ENCODE measurements at places on chromosomes 5 and 9.

DNA sequence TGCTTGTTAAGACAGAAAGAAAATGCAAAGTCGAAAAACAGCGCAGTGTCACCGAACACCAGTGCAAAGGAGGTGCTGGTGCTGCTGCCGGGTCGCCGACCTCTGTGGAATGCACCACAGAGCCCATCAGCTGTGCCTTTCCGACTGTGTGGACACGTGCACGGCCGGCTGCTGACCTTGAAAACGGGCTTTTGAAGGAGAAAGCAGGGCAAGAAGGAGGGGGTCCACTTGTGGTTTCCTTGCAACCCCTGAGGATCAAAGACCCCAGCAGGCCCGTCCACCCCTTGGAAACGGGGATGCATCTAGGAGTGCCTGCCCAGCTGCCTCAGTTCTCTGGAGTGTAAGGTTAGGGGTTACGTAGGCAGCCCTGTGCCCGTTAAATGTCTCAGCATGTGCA lies 6.2 kb upstream of the OLFM1 start:
- no peak for DNase-seq

DNA sequence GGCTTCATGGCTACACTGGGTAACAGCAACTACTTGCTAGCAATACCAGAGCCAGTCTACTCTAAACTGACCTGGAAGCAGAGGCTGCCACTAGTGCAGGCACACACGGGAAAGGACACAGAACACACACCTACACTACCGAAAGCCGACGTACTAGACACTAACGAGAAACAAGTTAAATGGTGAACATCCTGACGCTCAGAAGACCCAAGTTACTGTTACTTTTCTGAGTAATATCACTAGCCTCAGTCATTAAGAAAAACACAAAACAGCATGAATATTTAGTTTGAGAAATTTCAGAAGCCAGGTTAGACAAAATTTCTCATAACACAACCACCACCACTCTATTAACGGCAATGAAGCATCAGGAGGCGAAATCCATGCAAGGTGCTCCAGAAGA lies 44.5 kb downstream of the CAMSAP1 start:
- no peak for DNase-seq

DNA sequence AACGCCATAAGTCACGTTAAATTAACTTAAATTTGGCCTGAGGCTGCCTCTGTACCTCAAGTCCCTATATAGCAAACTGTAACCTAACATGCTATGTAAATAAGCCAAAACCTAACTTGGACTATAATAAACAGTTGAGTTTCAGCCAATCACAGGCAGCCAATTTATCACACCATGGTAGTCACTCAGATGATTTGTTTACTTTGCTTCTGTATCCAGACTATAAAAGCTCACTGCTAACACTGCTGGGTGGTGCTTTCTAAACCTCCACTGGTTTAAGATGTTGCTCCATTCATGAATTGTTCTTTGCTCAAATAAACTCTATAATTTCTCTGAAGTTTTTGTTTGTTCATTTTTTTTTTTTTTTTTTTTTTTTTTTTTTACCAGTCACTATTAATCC lies 62.8 kb downstream of the TRPM3 start:
- no peak for DNase-seq

GRCh38 chr9:90795871-90796317 lies 5.7 kb upstream of the SYK start:
- DNase-seq = no peak

GRCh38 chr9:85871008-85871407 lies 69.9 kb upstream of the NAA35 start:
- DNase-seq = no peak

DNA sequence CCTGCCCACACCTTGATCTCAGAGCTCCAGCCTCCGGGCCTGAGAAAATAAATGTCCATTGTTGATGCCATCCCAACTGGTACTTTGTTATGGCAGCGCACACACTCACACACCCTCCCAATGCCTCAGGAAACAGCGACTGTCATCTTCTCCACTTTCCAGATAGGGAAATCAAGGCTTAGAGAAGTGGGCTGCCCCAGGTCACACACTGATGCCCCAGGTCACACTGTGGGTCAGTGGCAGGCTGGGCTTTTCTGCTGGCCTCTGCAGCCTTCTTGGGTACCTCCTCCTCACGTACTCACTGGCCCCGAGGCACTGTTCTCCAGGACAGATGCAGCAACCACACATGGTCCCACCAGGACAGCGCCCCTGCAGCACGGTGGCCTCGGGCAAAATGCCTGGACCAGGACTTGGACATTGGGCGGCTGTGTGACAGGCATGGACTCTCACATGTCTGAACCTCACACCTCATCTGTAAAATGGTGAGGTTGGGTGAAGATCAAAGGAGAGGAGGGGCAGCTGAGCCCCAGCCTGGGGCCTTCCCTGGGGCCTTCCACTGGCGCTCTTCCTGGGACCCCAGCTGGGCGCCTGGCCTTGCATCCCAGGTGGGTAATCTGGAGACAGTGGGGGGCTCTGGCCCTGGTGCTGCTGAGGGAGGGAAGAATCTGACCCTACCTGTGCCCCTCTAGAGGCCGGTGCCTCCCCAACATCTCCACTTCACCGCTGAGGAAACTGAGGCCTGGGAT lies 156.0 kb downstream of the COL23A1 start:
- DNase-seq = no peak

DNA sequence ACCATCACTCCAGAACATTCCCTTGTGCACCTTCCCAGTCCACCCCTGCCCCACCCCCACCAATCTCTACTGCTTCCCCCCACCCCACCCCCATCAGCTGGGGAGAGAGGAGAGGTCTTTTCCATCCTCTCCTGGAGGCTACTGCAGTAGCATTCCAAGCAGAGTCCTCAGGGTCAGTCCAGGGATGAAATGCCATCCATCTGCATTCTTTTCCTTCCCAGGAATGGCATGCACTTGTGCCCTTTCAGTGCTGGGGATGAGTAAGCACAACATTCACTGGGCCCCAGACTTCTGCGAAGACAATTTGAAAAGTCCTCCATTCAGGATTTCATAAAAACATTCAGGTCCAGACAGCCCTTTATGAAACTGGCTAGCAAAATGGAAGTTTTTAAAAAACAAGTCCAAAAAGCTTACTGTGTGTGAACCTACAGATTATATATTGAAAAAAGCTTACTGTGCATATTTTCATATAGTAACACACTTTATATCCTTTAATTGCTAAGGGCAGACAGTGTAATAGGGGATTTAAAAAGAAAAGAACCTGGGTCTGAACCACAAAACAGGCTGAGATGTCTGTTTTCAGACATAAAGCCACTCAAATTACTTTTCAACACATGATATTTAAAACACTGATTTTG lies 50.0 kb upstream of the GOLPH3 start:
- no peak for DNase-seq

GRCh38 chr5:153654504-153655200 lies 164.2 kb downstream of the GRIA1 start:
- DNase-seq = no peak

DNA sequence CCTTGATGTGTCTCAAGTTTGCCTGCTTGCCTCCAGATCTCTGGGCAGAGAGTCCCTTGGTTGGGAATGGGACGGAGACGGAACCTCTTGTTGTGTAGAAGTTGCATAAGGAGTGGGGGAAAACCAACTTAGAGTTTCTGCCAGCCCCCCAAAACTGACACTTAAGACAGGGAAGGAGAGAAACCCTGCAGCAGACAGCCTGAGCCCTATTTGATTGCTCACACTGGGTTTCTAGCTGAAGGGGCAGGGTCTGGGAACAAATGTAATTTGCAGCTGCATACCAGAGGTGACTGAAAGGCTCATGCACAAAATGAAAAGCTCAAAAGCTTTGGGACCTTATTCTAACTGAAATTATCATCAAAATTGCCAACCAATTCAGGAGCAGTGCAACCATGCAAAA lies 254.5 kb downstream of the RASEF start:
- no peak for DNase-seq

- no peak for DNase-seq
Measured at GRCh38 chr9:111094433-111094924, 56.2 kb upstream of the LPAR1 start.

DNA sequence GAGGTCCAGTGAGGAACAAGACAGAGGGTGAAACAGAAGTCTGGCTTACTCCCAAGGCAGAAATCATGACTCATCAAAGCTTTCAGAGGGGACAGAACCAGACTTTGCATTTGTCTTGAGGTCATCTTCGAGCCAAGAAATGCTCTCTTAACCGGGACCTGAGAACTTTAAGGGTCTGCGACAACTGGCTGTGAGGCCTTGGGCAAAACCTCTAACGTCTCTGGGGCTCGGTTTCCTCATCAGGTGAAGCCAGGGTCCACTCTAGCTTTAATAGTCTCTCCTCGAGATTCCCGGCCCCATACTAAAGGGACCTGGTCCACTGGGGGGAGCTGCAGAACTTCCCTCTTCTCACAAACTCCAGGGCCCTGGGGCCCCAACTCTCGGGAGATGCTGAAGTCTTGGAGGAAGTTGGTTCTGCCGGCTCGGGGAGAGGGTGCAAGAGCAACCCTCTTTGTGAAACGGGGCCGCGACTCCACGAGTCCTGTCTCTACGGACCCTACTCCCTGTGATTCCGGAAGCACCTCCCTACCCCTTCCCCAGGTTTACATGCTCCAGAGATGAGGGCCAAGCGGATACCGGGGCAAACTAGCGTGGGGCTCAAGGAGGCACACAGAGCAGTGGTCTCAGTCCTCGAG lies 2.6 kb downstream of the GLIS3 start:
- peak; percentile 34 for DNase-seq

DNA sequence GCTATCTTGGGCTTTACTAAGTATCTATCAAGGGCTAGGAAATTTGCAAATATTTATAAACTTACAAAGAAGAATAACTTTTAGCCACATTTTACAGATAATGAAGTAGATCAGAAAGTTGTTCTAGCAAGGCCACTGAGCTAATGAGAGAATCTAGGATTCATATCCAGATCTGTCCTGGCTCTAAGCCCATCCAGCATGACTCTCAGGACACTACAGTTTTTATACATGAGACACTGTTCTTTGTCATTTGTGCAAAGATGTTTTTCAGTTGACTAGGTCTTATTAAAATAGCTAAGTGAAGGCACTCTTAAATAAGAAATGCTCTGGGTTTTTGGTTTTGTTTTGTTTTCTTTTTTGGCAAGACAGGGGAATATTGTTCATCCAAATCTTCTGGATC lies 273.1 kb downstream of the GABRB2 start:
- no peak for DNase-seq

- DNase-seq = no peak
Measured at GRCh38 chr5:74919041-74919440, 52.9 kb upstream of the FAM169A start.

GRCh38 chr9:100072805-100073204 lies 26.0 kb downstream of the ERP44 start:
- no peak for DNase-seq

- no peak for DNase-seq
Measured at GRCh38 chr5:148311484-148311883, 739 bp upstream of the SPINK7 start.

DNA sequence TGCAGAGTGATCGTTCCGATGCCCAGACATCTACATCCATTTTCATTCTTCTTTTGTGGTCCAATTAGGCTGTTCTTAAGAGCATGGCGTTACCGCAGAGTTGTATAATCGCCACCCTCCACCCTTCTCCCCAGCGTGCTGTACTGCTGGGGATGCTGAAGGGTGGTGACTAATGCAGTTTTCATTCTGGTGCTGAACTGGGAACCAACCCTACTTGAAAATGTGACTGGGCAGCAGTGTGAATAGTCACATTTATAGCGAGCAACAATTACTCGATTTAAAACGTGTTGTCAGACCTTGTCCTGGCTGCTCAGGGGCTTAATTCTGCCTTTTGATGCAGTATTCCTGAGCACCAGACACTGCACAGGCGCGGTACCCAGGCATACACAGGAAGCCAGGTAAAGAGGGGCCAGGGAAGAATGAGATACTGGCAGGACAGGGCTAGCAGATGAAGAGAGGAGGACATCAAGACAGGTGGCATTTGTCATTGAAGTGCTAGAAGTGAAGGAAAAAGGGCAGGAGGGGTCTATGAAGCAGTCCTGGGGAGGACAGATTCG lies 719 bp upstream of the ISCA1 start:
- DNase-seq = no peak

- no peak for DNase-seq
Measured at GRCh38 chr5:34684281-34684979, 28.3 kb downstream of the RAI14 start.

DNA sequence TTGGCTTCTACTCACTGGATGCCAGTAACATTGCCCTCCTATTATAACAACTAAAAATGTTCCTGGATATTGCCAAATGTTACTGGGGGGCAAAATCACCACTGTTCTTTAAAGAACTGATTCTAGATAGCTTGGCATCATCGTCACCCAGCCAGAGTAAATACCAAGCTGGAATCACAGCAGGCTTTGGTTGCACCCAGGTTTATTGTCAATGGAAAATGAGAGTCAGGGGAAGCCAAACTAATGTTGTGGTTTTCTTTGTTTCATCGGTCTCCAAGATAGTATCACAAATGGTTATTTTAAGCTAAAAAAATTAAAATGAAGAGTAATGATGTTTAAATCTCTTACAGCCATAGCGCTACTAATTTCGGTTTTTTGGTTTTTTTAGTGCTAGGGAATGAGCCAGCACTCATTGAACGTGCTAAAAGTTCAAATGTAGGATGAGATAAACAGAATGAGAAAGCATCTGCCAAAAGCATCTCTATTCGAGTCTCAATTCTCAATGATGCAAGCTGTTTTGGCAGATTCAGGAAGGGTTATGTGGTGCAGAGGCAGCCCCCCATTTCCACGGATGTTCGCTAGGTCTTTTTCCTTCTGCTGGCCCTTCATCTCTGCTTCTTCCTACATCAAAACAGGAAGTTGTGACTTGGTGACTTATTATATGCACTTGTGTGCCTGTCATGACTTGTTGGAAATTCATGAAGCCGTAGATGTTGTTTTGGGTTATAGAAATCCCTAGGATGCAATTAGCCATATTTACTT lies 558.0 kb downstream of the EBF1 start:
- no peak for DNase-seq

DNA sequence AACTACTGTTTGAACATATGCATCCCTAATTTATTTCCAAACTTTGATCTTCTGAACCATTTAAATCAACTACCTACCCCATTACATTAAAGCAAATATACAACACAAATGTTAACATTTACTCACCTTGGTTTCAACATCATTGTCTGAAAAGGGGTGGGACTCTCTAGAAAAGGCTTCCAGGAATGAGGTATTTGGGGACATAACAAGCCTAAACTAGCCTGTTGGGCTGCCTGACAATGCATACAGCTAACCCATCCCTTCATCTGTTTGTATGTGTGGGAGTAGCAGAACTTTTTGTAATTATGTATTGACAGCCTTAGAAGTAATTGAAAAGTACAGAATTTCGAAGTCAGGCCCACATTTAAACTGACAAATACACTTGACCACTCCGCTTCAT lies 2225.9 kb upstream of the C9orf72 start:
- DNase-seq = no peak

- no peak for DNase-seq
Measured at GRCh38 chr9:114785866-114786650, 19.8 kb downstream of the TNFSF15 start.

- DNase-seq = no peak
Measured at GRCh38 chr5:74167206-74167929, 473.2 kb downstream of the ENC1 start.

DNA sequence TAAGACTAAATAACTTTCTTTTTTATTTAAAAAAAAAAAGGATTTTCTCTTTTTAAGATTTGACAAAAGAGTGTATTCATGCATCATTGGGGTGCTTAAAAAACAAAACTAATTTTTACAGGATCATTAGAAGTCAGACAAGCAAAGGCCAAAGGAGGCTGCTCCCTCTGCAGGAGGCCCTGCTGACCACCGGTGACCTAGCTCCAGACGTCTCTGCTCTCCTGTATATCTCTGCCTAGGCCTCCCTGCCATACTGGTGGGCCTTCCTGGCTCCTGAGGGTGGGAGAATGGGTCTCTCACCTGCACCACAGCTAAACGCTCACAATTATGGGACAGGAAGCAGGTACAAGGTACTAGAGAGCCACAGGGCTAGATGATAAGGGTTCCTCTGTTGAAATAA lies 36.6 kb downstream of the CSF2 start:
- DNase-seq = no peak
